Activated T-cell treated with anti-CD3 and anti-CD28 coated beads for 1 hour (primary cell): ENCODE measurements at places on chromosomes 16 and 17.

- no peak for DNase-seq
Measured at GRCh38 chr16:61892531-61892930, 143.7 kb downstream of the CDH8 start.

- no peak for DNase-seq
Measured at GRCh38 chr17:62703261-62703775, 75.8 kb downstream of the MRC2 start.

GRCh38 chr17:63452046-63452961 lies 6.2 kb upstream of the CYB561 start:
- DNase-seq: no peak

- DNase-seq: no peak
Measured at GRCh38 chr16:66849021-66849420, 4.8 kb downstream of the CA7 start.

DNA sequence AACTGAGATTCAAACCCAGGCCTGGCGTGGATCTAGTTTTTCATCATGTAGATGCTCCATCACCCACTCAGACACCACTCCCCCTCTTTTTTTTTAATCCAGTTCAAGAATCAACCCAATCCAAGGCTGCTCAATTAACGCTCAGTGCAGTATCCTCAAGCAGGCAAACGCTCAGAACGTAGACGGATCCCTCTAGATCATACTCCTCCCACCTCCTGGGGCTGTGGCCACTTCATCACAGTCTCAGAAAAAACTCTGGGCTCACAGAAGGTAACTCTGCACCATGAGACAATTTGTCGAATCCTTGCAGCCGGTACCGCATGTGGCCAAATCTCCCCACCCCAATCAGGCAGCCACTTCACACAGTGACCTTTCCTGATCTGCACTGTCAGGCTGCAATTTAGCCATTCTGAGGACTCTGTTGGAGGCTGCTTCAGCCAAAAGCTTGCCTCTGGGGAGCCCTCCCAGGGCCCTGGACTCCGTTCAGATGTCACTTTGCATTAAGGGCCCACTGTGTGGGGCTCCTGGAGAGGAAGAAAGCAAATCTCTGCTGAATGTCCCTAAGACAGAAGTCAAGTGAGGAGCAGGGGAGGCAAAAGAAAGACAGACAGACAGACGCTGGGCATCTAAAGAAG lies 183.5 kb downstream of the XYLT1 start:
- DNase-seq: no peak
